ENCODE measurements at places on chromosomes 12 and 14.

DNA sequence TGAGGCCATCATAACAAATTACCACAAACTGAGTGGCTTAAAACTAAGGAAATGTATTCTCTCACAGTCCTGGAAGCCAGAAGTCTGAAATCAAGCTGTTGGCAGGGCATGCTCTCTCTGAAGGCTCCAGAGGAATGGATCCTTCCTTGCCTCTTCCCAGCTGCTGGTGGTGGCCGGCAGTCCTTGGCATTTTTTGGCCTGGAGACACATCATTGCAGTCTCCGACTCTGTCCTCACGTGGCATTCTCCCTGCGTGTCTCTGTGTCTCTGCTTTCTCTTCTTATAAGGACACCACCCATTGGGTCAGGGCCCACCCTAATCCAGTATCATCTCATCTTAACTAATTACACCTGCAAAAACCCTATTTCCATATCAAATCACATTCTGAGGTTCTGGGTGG is 206.1 kb downstream of the SLC41A2 start:
- no peak for DNase-seq

- peak; percentile 20 for DNase-seq
These were observed 117.1 kb downstream of the HMGA2 start for GRCh38 chr12:65941388-65941787.

DNA sequence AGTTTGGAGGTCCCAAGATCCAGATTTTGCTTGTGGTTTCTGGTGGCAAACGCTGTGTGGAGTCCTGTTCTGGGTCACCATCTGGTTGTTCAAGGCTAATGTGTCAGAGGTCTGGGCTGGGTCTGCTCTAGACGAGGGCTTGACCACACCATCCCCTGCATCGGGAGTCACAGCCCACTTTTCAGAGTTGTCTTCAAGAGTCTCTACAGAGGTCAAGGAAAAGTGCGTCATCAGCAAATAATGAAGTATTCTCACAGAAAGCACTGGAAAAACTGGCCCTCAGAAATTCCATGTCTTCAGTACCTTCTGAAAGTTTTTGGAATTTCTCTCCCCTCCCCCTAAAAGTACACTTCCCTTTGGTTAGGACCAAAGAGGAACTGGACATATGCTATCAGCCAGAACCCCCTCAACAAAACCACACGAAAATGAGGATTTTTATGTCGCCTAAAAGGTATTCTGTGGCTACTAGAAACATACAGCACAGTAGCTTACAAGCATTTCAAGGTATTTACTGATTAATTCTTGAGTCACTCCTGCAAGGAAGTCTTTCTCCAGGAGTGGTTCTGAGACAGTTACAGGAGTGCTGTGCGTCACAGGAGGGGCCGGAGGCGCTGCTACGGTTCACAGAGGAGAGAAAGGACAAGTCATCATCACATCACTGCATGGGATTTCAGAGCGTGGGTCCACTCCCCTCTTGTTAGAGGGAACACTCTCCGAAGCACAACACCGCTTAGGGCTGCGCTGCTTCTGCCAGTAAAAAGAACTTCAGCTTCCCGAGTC is 35.4 kb downstream of the RAD52 start:
- DNase-seq = peak; percentile 54

GRCh38 chr12:112716099-112717093 is 75.2 kb upstream of the RPH3A start:
- DNase-seq = peak; percentile 20

DNA sequence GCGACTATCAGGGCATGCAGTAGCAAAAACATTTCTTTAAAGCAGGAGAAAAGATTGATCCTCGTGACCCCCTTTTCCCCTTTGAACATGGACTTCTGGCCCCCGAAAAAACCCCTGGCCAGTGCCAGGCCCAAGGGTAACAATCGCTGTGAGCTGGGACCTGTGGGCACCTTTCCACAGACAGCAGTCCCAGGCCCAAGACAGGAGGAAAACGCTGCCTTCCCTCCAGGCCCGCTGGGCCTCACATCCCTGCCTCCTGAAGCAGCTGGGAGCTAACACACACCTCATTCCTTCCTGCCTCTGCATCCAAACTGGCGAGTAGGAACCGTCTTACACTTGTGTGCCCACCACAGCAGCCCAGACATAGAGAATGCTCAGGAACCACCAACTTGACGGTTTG is 1.2 kb downstream of the VWF start:
- DNase-seq = no peak

DNA sequence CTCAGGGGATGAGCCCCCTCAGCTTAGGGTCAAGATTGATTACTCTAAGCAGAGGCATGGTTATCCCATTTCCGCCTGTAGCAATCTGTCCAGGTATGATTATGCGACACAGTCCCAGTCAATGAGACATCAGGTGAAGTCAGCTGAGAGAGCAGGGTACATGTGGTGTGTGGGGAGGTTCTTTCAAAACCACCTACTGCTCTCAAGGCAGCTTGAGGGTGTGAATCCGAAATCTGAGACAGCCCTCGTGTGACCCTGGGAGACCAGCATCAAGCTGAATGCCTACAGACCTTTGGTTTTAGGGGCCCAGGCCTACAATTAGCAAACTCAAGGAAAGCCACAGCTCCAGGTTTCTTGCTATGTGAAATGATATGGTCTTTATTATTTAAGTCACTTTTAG is 275.7 kb downstream of the ITPR2 start:
- no peak for DNase-seq

- no peak for DNase-seq
These were observed 138.0 kb downstream of the ZNF664 start for GRCh38 chr12:124111006-124111405.

DNA sequence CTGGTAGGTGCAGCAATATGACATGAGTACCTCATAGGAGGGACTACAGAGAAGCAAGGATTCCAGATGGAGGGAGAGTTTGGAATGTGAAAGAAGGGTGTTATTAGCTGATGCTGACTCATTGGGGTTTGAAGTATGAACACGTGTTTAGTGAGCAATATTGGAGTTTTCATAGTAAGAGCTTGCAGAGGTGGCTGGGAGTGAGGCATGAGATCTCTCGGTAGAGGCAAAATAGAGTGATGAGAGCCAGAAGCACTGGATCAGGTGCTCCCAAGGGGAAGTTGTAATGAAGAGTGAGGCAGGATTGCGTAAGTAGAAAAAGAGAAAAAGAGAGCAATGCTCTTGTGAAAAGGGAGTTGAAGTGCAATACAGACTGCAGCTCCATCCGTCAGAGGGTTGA is 42.1 kb downstream of the MGST1 start:
- DNase-seq = peak; percentile 16

DNA sequence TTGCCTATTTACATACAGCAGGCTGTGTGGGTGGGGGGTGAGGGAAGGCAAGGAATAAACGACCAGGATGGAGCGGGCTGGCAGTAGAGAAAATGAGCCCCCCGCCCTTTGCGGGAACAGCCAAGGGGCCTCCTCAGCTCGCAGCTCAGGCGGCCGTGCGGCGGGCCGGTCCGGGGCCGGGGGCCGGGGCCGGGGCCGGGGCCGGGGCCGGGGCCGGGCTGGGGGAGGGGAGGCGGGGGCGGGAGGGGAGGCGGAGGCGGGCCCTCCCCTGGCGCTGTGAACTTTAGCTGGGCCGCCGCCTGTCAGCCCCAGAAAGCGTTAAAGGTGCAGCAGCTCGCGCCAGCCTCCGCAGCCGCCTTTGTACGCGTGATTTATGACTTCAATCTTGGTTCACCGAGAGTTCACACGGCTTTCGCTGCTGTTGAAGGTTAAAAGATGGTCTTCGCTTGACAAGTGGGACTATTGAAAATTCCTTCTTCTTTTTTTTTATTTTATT is 28.8 kb downstream of the HOXC4 start:
- DNase-seq = no peak

DNA sequence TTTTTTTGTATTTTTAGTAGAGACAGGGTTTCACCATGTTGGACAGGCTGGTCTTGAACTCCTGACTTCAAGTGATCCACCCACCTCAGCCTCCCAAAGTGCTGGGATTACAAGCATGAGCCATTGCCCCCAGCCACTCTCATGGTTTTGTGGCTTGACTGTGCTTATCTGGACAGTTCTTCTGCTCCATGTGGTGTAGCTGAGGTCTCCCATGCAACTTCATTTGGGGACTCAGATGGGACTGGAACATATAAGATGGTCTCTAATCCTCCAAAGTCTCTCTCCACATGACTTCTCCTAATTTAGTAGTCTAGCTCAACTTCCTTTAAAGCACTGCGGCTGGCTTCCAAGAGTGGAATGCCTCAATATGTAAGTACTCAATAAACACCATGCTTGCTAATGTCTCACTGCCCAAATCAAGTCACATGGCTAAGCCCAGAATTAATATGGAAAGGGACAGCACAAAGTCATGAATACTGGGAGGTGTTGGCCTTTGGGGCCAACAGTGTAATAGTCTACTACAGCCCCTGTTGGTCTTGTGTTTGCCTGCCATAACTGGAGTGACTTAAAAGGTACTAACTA is 7.4 kb downstream of the INHBC start:
- DNase-seq = no peak

DNA sequence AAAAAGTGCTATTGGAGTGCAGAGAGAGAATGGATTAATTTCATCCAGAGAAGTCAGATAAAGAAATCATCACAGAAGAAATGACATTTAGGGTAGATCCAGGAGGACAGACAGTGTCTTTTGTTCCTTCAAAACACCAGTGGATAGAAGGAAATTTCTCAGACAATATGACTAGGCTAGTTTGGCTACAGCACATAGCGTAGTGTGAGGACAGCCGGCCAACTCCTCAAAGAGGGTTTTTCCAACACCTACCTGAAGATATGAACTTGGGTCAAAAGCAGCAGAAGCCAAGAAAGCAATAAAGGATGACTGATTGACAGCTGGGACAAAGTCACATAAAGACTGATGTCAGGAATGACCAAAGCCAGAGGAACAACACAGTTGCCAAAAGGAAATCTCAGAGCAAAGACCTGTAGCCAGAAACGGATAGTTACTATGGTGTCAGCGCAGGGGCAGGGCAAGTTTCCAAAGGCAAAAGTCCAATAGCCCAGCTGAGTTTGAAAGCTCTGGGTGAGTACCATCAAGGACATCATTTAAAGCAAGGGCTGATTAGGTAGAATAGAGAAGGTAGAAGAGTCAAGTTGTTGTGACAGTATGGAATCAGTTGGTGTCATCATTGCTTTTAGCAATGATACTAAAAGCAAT is 58.7 kb upstream of the PDE3A start:
- no peak for DNase-seq

DNA sequence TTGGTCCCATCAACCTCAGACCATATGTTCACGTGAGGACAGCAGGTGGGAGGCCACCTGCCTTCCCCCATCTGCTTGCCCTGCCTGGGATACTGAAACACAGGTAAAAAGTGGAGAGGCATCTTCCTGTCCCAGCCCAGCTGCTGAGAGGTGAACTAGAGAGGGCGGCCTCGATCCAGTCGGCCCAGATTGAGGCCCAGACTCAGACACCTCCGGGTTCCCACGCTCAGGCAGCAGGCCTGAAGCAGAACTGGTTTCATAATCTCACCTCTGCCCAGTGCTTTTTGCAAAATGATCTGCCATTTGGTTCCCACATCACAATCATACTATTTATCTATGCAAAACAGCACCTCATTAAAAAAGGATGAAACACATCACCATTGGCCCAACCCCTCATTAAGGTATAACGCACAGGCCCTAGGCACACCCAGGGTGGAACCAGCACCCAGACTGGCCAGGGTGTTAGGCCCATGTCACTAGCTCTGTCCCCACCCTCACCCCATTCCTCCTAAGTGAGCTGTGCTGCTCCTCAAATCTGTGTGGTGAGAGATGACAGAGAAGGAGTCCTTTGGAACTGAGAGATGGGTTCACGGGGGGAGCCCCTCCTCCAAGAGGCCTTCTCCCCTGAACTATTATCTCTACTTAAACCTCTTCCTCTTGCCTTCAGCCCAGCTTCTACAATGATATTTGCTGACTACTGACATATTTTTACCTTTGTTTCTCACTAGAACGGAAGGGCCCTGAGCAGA is 81.1 kb downstream of the ZFP36L1 start:
- DNase-seq = no peak

GRCh38 chr12:13230500-13230899 is 34.0 kb downstream of the EMP1 start:
- DNase-seq = no peak

GRCh38 chr14:34172550-34173368 is 221.9 kb upstream of the EGLN3 start:
- no peak for DNase-seq

DNA sequence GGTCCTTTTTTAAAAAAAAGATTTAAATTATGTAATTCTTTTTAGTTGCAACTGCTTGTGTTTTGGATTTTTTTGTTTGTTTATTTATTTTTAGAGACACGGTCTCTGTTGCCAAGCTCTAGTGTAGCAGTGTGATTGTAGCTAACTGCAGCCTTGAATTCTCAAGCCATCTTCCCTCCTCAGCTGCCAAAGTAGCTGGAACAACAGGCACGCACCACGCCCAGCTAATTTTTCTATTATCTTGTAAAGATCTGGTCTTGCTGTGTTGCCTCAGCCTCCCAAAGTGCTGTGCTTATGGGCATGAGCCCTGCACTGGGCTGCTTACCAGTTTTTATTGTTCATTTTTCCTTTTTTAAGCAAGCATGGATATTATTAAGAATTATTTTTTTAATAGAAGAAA is 10.6 kb upstream of the ART4 start:
- DNase-seq = no peak

- DNase-seq = no peak
These were observed 5.8 kb downstream of the BMAL2 start for GRCh38 chr12:27338473-27338872.

GRCh38 chr14:24688030-24688658 is 54.2 kb upstream of the GZMB start:
- no peak for DNase-seq

DNA sequence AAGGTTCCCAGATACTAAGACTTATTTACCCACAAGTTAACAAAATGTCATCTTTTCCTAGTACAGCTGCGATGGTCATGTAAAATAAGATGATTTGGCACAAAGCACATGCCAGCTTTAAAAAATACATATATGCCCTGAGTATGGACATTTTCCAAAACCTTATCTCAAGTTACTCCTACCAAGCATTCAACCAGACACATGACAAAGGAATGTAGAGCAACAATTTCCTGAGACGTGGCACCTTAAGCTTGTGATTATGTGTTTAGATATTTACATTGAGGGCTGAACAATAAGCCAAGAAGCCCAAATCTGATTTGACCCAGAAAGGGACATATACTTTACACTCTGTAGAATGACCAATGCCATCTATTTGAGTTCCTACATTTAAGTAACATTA is 24.5 kb upstream of the OVCH1 start:
- DNase-seq = no peak

DNA sequence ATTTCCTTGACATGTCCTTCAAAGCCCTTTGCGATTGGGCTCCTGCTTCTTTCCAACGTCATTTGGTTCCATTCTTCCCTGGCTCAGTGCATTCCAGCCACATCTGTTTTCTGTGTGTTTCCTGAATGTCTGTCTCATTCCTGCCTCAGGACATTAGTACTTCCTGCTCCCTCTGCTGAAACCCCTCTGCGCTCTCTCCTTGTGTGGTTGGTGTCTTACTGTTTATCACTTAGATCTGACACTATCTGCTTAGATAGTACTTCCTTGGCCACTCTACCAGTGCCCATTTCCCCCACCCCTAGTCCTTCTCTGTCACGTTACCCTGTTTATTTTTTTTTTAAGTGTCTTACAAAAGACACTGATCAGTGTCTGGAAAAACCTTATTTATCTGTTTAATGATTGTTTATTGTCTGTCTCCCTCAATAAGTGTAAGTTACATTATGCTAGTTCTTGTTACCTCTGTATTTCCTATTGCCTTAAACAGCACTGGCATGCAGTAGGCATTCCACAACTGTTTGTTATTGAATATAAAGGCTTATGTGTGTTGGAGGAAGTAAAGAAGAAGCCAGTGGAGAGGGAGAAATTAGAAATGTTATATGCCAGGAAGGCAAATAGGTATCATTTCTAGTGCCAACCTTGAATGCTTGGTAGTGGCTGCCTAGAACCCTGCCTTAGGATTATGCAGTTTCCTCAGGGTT is 21.5 kb downstream of the DYRK2 start:
- DNase-seq = no peak

GRCh38 chr14:35112641-35113040 is 9.1 kb downstream of the PPP2R3C start:
- DNase-seq = no peak

Measured in AG08396 (cell line).